ENCODE measurements at places on chromosomes 6 and 20. TPM values are rescaled to one million over a fixed set of nuclear protein-coding genes. Genes with fewer than 3 reads are reported as not detected.

Gene CST9
- total RNA-seq, result not detected

Gene PRL
- not detected for total RNA-seq

Gene ME1
- total RNA-seq, result 7.8 TPM

Gene MTO1
- 28.8 TPM for total RNA-seq

Gene PROKR2
- not detected for total RNA-seq

All from dermis blood vessel endothelial cell (primary cell).